ENCODE measurements at places on chromosomes 4 and X.

GRCh38 chr4:48043504-48043903 is 26.9 kb downstream of the NIPAL1 start:
- no peak for DNase-seq

- no peak for DNase-seq
These were observed 64.0 kb downstream of the ELOVL6 start for GRCh38 chr4:110134269-110134869.

DNA sequence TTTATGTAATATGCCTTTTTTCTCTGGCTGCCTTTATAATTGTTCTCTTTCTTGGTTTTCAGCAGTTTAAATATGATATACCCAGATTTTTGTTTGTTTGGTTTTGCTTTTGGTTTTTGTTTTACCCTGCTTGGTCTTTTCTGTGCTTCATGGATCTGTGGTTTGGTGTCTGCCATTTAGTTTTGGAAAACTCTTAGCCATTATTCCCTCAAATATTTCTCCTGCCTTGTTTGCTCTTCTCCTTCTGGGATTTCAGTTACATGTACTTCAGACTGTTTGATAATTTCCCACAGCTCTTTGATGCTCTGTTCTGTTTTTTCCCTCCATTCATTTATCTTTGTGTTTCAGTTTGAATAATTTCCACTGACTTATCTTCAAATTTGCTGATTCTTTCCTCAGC is 223.1 kb upstream of the BCOR start:
- DNase-seq = no peak

GRCh38 chr4:4694296-4694772 is 152.5 kb upstream of the STX18 start:
- DNase-seq = peak; percentile 68

GRCh38 chr4:6076391-6076790 is 58.2 kb upstream of the C4orf50 start:
- DNase-seq = no peak

DNA sequence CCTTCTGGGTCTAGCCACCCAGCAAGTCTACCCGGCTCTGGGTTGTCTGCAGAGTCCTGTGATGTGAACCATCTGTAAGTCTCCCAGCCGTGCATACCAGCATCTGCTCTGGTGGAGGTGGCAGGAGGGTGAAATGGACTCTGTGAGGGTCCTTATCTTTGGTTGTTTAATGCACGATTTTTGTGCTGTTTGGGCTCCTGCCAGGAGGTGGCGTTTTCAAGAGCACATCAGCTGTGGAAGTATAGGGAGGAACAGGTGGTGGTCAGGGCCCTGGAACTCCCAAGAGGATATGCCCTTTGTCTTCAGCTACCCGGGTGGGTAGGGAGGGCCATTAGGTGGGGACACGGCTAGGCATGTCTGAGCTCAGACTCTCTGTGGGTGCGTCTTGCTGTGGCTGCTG is 66.5 kb upstream of the ZFP42 start:
- no peak for DNase-seq

Data from AG20443 (cell line).